ENCODE measurements at places on chromosomes 3 and 15. TPM values are rescaled to one million over a fixed set of nuclear protein-coding genes. Genes with fewer than 3 reads are reported as not detected.

The TGM5 gene
- not detected for total RNA-seq

The SLC2A2 gene
- not detected for total RNA-seq

The EPHA3 gene
- total RNA-seq, result not detected

The NANOGP8 gene
- total RNA-seq, result not detected

The XIRP1 gene
- not detected for total RNA-seq

The NRROS gene
- 2.5 TPM for total RNA-seq

The TMEM45A gene
- total RNA-seq, result 24.5 TPM

The WDR48 gene
- total RNA-seq, result 25.7 TPM

The PRTG gene
- 2.9 TPM for total RNA-seq

The PCOLCE2 gene
- total RNA-seq, result 13.8 TPM

All from Daoy (cell line).